ENCODE measurements at places on chromosomes 2 and 18.

DNA sequence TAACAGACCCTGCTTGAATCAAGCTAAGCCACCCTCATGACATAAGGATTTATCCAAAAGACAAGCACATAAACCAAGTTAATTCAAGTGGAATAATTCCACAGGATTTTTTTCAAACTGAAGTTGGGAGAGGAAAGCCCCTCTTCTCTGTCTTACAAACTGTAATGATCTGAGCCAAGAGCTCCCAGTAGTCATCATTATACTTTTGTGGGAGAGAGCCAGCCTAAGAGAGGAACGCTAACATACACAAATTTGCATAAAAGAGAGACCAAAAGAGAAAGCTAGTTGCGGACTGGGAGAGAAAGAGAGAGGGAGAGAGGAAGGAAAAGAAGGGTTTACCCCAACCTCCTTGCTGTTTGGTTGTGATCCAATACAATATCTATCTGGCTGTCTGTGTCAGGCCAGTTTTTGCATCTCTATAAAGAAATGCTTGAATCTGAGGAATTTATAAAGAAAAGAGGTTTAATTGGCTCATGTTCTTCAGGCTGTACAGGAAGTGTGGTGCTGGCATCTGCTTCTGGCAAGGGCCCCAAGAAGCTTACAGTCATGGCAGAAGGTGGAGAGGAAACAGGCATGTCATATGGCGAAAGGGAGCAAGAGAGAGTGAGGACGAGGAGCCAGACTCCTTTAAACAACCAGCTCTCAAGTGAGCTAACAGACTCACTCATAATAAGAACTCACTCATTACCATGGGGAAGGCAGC is 20.8 kb upstream of the PUM2 start:
- no peak for DNase-seq

GRCh38 chr2:85435981-85436835 is 17.7 kb downstream of the SH2D6 start:
- DNase-seq: no peak

DNA sequence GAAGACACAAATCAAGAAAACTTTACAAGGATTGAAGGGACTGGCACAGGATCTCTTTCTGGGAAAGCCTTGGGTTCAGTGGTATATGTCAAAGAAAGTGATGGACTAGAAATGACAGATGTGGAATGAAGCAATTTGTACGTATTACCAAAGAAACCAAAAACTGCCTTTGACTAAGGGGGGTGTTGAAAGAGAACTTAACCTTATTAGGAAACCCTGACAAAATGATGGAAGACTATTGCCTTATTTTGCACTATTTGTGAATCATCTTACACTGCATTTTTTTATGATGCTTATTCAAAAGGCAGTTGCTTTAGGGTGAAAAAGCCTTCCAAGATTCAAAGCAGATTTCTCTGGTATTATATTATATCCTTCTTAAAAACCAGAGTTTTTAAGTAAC is 4.0 kb downstream of the TSGA10 start:
- DNase-seq: no peak

GRCh38 chr2:159650574-159650973 is 34.2 kb upstream of the BAZ2B start:
- DNase-seq: no peak

DNA sequence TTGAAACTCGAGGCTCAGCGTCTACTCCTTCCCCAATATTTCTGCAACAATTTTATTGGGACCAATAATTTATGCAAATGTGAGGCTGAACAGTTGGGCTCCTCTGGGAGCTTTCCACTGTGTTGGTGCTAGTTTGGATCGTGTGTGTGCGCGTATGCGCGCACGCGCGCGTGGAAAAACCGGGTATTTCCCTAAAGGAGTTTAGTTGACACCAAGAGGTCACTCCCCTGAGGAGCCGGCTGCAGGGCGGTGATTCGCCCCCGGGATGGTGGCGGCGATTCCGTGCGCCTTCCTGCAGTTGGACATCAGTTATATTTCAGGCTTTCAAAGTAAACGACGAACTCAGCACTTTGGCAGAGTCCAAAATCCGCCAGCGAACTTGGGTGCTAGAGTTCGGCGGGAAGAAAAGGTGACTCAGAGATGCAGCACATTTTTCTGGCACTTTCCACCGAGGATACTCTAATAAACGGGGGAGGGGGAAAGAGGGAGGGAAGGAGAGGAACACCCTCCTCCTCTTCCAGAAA is 186.5 kb upstream of the FANCL start:
- no peak for DNase-seq

DNA sequence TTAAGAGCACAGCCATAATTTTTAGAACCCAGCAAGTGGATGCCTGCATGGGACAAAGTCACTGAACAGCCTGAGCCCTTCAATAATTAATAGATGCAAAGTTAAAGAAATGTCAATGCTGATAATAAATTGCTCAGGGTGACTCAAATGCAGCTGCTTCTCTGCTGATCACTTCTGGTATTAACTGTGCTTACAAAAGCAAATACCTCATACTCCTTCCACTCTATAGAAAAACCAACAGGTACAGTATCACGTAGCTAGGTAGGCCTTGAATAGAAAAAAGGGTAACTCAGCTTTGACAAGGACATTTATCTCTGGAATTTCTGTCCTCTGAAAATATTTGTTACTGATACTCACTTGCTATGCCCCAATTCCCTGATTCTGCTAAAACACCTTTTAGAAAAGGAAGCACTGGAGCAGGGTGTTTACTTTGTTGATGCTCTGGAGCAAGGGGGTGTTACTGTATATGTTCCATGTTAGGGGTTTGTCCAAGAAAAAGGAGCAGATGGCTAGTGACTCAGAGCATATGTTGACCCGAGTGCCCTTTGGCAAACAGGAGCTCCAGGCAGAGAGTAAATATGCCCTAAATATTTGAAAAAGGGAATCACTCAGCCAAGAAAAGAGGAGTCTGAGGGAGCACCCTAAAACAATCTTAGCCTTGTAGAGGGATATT is 59.1 kb upstream of the RTN4 start:
- peak; percentile 91 for DNase-seq

- no peak for DNase-seq
These were observed 76.6 kb upstream of the ARL5A start for GRCh38 chr2:151904807-151905206.

DNA sequence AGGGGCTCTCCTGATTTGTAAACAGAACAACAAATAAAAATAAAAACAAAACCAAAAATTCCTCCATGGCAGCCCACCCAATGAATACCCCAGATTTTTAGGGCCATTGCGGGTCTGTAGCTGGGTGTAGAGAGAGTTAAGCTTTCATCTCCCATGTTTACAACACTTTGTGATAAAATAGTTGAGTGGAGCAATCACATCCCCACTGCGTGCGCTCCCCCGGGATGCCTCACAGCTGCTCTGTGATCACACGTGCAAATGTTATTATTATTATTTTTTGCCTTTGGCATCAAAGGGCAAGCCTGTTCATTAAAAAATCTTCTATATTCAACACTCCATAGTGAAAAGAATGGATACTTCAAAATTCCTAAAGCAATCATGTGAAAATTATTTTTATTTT is 118.0 kb downstream of the MBP start:
- no peak for DNase-seq

DNA sequence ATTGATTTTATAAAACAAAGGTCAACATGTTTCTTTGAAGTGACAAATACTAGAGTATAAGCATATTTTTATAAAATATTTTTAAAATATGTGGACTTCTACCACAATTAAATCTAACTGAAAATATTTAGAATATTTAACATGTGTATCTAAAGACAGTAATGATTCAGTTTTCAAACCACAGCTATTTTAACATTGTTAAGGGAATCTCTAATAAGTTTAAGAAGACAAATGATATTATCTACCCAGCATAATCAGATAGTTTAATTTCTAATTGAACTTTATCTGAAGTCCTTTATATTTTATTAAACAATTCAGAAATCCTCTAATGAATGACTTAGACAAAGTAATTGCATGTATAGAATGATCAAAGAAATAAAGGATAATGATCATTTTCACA is 96.2 kb downstream of the VWC2L start:
- DNase-seq: no peak

DNA sequence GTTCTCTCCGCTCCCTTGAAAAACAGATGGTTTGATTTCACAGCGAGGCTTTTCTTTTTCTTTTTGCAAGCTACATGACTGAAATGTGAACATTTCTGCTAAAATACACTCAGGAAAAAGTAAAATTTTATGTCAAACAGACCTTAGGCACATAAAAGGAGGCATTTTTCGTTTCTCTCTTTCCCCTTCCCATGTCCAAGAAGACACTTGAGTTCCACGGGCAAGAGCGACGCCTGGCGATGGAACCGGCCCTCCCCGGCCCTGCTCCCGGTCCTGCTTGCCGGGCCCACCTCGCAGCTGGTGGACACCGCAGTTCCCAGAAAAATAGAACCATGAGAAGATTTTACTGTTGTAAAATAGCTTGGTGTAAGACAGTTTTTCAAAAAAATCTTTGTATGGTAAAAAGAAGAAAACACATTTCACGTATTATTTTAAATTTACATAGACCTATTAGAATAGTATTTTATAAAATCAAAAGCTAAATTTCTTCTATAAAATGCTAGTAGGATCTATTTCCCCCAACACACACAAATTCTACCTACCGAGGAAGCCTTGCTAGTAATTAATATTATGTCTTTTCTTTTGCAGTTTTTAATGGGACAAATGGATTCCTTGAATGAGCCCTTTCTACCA is 2.3 kb upstream of the ALKAL2 start:
- peak; percentile 76 for DNase-seq

GRCh38 chr18:35407871-35408481 is 30.8 kb upstream of the ZNF396 start:
- peak; percentile 81 for DNase-seq

GRCh38 chr2:20838016-20838415 is 15.1 kb upstream of the LDAH start:
- no peak for DNase-seq

- no peak for DNase-seq
These were observed 19.2 kb upstream of the NCKAP1 start for GRCh38 chr2:183057333-183057985.

- no peak for DNase-seq
These were observed 253.0 kb upstream of the NCKAP5 start for GRCh38 chr2:133821107-133821760.

- no peak for DNase-seq
These were observed 130.8 kb downstream of the SLC8A1 start for GRCh38 chr2:40321016-40321623.

Measured in dermis microvascular lymphatic vessel endothelial cell (primary cell).